ENCODE measurements at places on chromosomes 13 and 19.

DNA sequence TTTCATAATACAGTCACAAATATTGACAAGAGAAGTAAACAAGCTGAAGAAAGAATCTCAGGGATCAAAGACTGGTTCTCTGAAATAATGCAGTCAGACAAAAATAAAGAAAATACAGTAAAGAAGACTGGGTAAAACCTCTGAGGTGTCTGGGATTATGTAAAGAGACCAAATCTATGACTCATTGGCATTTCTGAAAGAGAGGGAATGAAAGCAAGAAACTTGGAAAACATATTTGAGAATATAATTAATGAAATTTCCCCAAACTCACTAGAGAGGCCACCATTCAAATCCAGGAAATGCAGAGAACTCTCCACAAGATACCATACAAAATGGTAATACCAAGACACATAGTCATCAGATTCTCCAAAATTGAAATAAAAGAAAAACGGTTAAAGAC is 53.0 kb upstream of the GPC6 start:
- DNase-seq = no peak

- no peak for DNase-seq
Measured at GRCh38 chr13:41154042-41154441, 21.4 kb upstream of the KBTBD6 start.

DNA sequence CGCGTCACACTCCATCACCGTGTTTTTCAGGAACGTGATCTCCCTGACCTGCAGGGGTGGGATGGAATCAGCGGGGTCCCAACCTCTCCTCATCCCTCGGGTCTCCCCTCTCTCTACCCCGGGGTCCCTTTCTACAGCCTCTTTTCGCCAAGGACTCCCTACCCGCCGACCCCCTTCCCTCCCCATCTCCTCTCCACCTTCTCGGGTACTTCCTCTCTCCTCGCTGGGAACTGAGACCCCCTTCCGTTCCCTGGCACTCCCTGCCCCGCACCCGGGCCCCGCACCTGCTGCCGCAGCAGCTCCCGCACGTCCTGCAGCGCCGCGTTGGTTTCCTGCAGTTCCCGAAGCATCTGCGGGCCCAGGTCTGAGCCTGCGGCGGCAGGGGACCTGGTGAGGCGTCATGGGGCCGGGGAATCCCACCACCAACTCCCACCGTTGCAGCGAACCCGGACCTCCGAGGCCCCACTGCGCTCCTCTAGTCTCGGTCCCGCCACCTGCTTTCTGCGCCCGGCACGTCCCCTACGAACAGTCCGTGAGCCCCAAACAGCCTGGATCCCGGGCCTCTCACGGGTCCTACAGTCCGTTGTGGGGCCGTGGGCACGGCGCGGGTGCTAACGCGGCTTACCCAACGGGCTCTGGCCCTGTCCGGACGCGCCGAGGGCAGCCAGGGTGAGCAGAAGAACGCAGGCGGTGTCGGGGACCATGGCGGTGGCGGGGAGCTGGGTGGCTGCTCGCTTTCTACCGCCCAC is at the start of gene COMP:
Gene COMP (minus strand): TSS at position 740 of the 749 bp plus-strand sequence. CDS start 36 bp downstream, at position 704.
- DNase-seq = no peak

DNA sequence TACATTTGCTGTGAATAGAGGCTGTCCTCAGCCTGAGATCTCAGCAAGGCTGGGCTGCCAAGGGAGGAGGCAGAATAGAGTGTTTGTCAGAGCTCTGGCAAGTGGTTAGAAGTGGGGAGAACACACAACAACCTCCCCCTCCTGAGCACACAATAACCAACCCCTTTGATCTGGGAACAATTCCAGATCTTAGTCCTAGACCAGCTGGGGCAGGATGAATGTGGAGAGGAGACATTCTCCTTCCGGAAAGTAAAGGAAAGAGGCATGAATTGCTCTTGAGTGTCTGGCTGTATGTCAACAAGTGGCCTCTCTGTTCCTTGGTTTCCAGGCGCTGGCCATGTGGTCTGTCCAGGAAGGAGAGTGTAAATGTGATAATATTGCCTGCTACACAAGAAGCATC is 114.9 kb upstream of the TMTC4 start:
- DNase-seq = no peak
